LHCN-M2 (cell line): ENCODE measurements at places on chromosomes 5 and 9. TPM values are rescaled to one million over a fixed set of nuclear protein-coding genes. Genes with fewer than 3 reads are reported as not detected.
A peak's percentile ranks its signal among the peaks of the same experiment; 100 is the strongest.

DNA sequence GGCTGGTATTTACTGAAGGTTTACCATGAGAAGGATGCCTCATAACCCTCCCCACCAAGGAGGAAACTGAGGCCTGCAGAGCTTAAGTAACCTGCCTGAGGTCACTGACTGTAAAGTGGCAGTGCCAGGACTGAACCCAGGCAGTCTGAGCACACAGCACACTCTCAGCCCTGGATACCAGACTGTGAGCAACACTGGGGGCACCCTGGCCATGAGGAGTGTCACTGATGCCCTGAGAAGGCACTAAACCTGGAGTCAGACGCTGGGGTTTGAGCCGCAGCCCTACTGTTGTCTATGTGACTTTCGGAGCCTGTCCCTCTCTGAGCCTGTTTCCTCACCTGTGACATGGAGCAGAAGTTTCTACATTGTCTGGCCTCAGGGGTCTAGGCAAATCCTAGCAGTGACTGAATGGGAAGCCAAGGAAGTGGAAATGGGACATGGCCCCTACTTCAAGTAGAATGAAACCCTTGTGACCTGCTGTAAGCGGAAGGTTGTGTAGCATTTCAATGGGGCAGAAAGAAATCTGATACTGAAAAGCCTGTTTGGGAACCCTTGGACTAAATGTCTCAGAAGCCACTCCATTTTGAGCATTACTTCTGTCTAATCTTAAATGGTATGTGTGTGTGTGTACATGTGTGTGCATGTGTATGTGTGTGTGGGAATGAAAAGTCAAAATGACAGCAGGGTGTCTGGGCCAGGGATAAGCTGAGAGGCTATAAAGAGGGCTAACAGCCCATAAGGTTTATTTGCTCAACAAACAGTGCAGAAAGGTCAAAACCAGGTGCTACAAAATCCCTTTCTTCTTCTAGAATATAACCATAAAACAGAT is 36.0 kb downstream of the B4GALT1 start:
- no peak for DNase-seq

- no peak for DNase-seq
Observed at GRCh38 chr5:69415584-69415958, 655 bp downstream of the MARVELD2 start.

DNA sequence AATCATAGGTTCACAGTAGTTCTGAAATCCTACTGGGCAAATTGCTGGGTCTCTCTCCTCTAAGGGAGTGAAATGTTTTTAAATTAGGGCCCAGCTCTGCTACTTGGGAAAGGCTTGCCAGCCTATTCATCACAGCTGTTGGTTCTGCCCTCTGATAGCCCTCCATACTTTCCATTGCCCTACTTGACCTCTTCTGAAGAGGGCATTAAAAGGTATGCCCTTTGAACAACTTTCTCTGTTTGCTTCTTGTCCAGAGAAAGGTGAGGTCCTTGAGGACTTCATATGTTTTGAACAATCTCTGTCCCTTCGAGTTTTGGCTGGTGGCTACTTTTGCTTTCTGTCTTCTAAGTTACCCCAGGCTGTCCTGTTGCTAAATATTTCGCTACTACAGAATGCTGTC is 62.3 kb upstream of the JAK2 start:
- no peak for DNase-seq

The WHRN gene
- 0.83 and 1.4 TPM in 2 replicates for total RNA-seq

GRCh38 chr5:179679014-179679674 is 1.7 kb downstream of the CBY3 start:
- peak; percentile 23 for DNase-seq

GRCh38 chr5:1883120-1883924 is 597 bp upstream of the IRX4 start:
- DNase-seq, result no peak

- DNase-seq, result no peak
Observed at GRCh38 chr9:105639936-105640335, 22.3 kb upstream of the TAL2 start.

GRCh38 chr5:83368319-83368718 is 103.2 kb upstream of the VCAN start:
- peak; percentile 99 for DNase-seq

- DNase-seq, result no peak
Observed at GRCh38 chr5:178991190-178992145, 3.7 kb downstream of the GRM6 start.

GRCh38 chr5:56950626-56951125 is 1.2 kb downstream of the MIER3 start:
- DNase-seq, result peak; percentile 58

DNA sequence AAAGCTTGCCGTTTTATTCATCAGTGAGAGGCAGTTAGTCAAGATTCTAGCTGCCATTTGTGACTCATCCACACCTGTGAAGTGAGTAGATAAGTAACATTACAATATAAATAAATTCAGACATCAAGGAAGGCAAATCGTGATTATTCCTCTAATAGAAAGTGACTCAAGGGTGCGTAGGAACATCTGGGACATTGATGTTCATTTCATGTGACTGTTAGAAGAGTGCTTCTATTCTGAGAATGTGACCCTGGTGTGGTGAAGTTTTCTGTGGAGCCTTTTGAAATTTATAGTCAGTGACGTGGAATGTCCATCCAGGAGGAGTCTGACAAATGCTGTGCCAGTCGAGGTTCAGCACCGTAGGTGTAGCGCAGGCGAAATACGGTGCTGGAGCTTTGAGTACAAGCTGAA is 48.4 kb upstream of the FAM240B start:
- DNase-seq, result no peak

The TRIM36 gene
- total RNA-seq, result 3.9 and 5.4 TPM in 2 replicates

The ZNF300 gene
- total RNA-seq, result 6.6 and 7.2 TPM in 2 replicates

DNA sequence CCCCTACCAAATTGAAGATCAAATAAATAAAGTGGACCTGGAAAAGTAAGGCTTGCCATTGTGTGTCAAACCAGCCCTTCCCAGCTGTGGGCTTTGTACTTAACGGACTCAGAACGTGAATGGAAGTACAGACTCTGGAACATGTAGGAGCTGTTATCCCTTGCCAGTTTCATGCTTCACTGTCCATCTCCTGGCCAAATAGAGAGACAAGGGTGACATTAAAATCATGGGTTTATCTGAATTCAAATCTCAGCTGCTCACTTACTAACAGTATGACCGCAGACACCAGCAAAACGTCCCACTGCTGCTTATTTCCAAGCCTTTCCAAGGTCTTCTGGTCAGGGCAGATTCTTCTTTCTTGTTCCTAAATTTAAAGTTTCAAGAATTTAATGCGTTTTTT is 52.2 kb downstream of the EXOSC2 start:
- no peak for DNase-seq

GRCh38 chr5:62299101-62299500 is 6.9 kb upstream of the KIF2A start:
- no peak for DNase-seq

The RFESD gene
- 1.9 TPM in 2 replicates for total RNA-seq

DNA sequence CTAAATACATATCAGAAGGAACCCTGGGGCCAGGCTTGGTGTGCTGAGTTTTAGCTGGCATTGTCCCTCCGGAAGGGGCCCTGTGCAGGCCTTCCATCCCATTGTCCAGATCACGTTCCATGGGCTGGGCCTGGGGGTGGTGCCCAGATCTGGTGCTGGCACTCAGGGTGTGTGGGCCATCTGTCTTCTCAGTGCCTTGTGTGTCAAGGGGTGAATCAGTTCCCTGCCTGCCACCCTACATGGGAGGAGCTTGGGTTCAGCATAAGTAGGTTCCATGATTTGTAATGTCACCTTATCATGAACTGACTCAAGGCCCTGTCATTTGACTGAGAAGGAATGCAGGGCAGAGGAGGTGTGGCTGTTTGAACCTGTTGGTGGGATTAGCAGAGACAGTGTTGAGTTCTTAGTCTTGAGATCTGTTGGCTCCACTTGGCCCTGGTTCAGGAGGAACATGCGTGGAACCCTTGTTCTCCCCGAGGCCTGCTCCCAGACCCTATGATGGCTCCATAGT is 176.8 kb downstream of the MACROH2A1 start:
- DNase-seq, result peak; percentile 47

GRCh38 chr9:99000476-99001395 is 57.0 kb downstream of the COL15A1 start:
- peak; percentile 73 for DNase-seq

- no peak for DNase-seq
Observed at GRCh38 chr9:18805386-18805785, 227.6 kb downstream of the SAXO1 start.

The SMARCA2 gene
- total RNA-seq, result 65.1 and 71.2 TPM in 2 replicates

The GPR151 gene
- not detected in 2 replicates for total RNA-seq

GRCh38 chr9:118306801-118307200 is 602.6 kb downstream of the TLR4 start:
- no peak for DNase-seq

DNA sequence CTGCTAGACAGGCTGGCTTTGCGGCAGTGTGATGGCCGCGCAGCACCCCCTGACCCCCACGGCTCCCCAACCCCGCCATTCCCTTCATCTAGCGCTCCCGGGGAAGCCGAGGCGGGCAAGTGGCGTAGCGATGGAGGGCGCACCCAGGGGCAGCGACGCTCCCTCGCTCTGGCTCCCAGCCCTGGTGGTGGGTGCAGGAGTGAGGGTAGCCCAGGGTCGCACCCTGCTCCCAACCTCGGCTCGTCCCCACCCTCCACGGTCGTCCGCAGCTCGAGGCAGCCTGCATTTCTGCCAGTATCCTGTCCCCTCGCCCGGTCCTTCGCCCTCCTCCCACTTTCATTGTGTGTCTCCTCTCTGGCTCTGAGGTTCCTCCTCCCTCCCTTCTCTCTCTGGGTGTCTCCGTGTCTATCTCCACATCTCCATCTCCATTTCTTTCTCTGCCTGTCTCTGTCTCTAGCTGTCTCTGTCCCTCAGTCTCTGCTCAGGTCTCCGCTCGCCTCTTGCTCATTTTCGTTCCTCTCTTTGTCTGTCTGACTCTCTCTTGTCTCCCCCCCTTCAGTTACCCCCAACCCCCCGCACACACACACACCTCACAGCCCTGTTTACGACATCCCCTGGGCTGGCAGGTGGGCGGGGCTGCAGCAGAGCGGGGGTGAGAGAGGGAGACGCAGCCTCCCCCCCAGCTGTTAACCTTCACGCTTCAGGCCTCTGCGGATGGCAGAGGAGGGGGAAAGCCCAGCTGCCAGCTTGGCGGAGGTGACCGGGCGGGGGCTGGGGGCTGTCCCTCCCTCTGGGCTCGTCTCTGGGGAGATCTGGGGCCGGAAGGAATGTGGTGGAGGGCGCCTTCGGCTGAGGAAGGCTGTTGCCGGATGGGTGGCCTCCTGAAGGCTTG is 48.7 kb upstream of the PSD2 start:
- DNase-seq, result no peak

- DNase-seq, result no peak
Observed at GRCh38 chr5:77937015-77937908, 161.1 kb upstream of the TBCA start.

DNA sequence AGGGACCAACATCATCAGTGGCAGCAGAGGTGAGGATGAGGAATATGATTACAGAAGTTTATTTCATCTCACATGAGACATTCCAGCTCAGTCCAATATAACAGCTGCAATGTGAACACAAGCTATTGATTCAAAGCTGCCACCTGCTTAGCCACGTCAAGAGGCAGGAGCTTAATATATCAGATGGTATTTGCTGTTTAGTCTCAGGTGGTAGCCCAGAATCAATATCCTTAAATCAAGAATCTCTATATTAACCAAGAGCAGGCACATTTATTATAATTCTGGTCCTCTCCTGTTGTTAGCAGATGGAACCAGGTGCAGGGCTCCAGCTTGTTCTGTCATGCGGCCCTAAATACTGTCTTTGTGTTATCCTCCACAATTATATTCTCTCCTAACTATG is 431.6 kb downstream of the ICE1 start:
- DNase-seq, result no peak

- DNase-seq, result no peak
Observed at GRCh38 chr5:179310439-179311090, 34.7 kb downstream of the ADAMTS2 start.

DNA sequence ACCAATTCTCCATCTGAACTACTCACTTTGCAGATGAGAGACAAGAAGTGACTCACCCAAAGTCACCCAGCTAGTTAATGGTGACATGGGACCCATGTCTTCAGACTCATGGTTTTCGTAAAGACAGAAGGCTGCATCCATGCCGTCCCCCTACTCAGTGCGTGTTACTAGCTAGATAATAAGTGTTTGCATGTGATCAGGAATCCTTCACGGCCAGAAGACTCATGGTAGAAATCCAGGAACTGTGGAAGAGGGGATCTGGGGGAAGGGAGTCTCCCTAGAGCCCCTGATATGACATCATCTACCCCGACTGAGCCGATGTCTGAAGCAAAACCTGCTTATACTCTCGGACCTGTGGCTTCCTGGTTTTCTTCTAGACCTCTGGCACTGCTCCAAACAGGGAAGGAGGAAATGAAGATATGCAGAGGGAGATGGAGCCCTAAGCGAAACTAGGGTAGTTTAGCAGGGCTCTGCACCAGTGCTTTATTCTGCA is 3.3 kb downstream of the RNF183 start:
- DNase-seq, result no peak

- DNase-seq, result peak; percentile 2
Observed at GRCh38 chr5:42301349-42301748, 121.9 kb upstream of the GHR start.

DNA sequence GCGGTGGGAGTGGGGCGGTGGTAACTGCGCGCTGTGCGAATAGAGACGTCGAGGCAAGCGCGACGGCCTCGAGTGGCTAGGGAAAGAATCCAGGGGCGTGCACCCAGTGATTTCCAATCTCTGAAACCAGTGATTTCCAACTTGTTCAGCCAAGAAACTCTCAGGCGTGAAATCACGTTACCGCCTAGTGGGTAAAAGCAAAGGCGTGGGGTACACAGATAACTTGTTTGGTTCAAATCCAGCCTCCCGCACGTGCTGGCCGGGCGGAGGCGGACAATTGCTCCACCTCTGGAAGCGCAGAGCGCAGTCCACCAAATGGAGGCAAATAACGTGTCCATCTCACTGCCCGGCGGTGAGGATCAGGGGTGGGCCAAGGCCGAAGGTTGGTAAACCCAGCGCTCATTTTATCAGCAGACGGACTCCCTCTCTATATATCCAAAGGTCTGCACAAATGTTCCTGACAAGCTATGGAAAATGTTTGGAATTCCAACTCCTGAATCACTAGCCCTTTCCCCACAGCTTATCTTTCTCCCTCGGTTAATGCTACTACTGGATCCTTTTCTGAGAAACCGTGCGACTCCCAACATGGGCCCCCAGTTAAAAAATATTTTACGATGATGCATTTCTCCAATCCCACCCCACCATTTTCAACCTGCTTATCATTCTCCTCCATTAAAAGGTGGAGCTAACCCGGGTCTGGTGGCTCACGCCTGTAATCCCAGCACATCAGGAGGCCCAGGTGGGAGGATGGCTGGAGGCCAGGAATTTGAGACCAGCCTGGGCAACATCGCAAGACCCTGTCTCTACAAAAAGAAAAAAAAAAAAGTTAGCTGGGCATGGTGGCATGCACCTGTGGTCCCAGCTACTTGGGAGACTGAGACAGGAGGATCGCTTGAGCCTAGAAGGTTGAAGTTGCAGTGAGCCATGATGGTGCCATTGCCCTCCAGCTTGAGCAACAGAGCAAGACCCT is 950 bp upstream of the FNBP1 start:
- no peak for DNase-seq
